BJ (cell line): ENCODE measurements at places on chromosomes 4 and X. TPM values are rescaled to one million over a fixed set of nuclear protein-coding genes. Genes with fewer than 3 reads are reported as not detected.

- DNase-seq = no peak
Measured at GRCh38 chr4:115228851-115229250, 115.4 kb upstream of the NDST4 start.

Gene SLC4A4
- 1.9 and 3.4 TPM in 2 replicates for polyA plus RNA-seq

Gene SYTL4
- 3.3 and 5.0 TPM in 2 replicates for polyA plus RNA-seq

GRCh38 chr4:173288698-173289352 lies 45.3 kb downstream of the HMGB2 start:
- no peak for DNase-seq

Gene USP17L29
- polyA plus RNA-seq = not detected in 2 replicates

Gene FGF16
- not detected in 2 replicates for polyA plus RNA-seq

GRCh38 chr4:15563871-15564270 lies 91.3 kb downstream of the FBXL5 start:
- DNase-seq = no peak

DNA sequence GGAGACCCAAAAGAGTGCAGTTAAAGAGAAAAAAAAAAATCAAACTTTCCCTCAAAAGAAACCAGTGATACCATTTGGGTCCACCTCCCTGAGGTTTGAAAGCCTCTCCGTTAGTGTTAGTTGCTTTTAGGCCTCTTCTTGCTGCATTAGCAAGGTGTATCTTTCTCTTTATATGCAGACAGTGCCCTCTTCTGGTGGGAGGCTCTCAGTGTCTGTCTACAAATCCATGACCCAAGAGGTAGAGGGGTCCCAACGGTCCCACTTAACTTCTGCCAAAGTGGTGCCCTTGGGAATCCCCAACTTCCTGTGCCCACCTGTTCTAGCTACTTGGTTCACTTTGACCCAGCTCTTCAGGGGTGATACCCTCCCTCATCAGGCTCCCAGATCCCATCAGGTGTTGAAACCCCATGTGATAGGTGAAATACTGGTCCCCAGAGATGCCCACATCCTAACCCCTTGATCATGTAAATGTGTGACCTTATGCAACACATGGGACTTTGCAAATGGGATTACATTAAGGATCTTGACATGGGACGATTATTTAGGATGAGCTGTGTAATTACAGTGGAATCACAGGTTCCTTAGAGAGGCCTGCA lies 63.7 kb upstream of the CD99 start:
- DNase-seq = no peak

DNA sequence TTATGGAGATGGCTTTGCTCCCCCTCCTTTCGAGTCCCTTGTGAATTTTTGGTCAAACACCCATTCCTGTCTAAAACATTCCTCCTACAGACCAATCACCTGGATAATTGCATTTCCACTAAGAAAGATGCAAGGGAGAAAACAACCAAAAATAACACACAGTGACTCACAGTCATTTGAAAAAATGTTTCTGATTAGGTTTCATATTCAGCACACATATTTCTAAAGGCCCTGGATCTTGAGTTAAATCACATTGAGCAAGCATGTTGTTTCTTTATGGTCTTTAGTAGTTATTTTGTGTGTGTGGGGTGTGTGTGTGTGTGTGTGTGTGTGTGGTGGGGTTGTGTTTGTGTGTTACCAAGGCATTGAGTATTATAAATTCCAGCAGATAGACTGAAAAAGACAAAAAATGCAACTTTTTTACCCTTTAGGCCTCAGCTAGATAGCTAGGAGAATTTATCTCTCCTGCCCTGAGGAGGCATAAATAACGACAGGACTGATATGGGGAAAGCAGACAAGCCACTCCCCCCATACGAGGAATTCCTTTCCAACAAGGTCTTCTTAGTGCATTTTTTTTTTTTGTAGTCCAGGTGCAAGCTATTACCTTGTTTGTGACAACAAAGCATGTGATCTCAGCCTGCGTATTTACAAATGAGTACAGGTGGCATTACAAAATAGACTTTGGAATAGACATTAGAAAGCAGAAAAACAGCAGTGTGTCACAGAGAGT lies 265.4 kb upstream of the ADGRL3 start:
- no peak for DNase-seq

DNA sequence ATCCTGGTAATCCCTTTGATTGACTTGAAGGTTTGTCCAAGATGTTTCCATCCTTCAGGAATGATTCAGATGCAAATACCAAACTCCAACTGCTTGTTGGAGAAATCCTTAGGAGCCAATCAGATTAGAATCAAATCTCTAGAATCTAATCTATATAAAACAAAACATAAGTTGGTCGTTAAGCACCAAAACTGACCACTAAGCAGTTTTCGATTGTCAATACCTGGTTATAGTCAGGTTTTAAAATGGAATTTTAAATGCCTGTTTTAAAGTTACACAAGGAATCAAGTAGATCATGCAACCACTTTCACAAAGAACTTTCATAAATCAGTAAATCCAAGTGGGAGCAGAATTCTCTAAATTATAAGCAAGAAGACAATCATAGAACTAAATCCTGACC lies 236.1 kb downstream of the PARM1 start:
- no peak for DNase-seq

Gene PRR27
- not detected in 2 replicates for polyA plus RNA-seq

DNA sequence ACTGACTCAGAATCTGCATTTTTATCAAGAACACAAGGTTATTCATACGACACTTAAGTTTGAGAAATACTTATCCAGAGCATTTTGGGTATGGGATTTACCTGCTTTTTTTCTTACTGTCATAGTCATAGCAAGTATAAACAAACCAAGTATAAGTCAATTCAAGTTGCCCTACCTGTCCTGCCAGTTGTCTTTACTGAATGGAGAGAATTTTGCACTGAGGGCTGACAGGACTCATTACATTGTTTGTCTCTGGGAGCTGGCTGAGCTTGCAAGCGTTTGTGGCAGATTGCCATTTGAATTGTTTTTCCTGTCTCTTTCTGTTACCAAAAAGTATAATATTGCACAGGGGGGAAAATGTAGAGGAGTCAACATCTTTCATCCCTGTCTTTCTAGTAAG lies 278.9 kb upstream of the MAGEC2 start:
- no peak for DNase-seq

DNA sequence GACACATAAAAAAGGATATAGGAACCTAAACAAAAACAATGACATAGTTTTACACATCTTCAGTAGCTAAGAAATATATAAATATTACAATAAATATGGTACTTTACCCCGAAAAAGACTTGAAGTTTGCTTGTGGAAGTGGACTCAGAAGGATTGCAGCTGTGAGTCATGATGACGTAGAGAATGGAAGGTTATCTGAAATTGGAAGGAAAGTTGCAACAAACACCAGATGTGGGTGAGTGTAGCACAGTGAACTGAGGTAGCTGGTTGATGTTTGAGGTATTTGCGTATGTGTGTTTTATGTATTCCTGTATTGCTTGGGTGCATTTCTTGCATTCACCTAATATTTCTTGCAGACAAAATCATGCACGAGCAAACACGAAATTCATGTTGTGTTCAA lies 113.0 kb downstream of the ARX start:
- no peak for DNase-seq

Gene DBET
- not detected in 2 replicates for polyA plus RNA-seq

Gene STK26
- polyA plus RNA-seq = 0.67 and 1.3 TPM in 2 replicates

DNA sequence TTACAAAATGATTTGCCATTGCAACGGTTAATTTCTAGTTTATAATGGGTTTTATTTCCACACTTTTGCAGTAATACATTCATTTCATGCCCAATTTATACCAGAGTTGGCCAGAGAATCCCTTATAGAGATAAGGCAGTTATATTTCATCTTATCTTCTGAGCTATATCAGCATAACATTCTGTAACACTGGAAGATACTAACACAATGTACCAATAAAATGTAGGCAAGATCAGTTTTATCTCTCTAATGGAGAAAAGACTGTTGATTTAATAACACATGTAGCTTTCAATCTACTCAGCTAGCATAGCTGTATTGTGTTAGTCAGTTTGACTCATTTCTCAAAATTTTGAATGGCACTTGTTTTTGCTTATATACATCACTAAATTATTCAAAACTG lies 738.6 kb downstream of the TRAM1L1 start:
- DNase-seq = no peak

- DNase-seq = no peak
Measured at GRCh38 chr4:113355550-113356371, 306.3 kb downstream of the ANK2 start.

GRCh38 chr4:182805321-182805720 lies 111.9 kb downstream of the DCTD start:
- DNase-seq = no peak

DNA sequence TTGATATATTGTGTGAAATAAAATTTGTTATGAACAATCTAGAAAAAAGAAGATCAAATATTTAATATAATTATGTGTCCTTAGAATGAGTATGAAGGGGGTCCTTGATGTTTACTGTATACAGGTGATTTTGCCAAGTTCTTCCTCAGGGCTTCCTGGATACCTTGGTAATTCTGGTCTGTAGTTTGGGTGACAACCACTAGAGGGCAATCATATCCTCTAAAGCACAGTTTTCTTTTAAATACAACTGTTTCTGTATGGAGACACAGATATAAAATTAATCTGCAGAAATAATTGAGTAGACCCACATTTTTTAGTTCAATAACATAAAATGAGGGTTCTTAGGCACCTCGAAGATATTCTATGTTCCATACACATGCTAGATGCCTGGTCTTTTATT lies 157.7 kb downstream of the SPANXN1 start:
- no peak for DNase-seq

DNA sequence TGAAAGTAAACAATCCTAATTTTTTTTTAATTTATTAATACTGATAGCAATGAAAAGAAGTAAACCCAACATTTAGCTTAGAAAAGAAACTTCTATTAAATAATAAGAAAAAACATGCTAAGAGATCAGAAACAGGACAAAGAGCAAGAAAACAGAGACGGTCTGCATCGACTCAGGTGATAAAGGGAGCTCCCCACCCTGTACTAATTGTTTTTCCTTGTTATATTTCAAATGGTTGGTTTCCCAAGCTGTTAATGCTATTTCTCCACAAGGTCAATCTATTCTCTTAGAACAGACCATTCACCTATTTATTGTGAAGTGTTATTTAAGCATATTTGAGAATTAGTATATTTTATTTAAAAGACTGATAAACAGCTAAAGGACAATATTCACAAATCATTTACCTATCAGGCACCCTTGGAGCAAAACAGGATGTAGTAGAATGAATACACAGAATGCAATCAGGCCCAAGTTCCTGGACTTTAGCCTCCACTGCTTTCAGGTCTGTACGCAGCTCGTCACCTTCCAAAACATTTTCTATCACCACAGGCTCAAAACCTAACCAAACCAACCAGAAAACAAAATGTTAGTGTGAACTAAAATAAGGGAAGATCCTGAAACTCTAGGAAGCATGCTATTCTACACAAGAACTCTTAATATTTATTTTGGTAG lies 5.5 kb downstream of the SEPSECS start:
- DNase-seq = no peak

- DNase-seq = no peak
Measured at GRCh38 chrX:71626576-71626975, 8.3 kb upstream of the CXCR3 start.

GRCh38 chrX:129556806-129557315 lies 16.8 kb downstream of the OCRL start:
- DNase-seq = no peak

DNA sequence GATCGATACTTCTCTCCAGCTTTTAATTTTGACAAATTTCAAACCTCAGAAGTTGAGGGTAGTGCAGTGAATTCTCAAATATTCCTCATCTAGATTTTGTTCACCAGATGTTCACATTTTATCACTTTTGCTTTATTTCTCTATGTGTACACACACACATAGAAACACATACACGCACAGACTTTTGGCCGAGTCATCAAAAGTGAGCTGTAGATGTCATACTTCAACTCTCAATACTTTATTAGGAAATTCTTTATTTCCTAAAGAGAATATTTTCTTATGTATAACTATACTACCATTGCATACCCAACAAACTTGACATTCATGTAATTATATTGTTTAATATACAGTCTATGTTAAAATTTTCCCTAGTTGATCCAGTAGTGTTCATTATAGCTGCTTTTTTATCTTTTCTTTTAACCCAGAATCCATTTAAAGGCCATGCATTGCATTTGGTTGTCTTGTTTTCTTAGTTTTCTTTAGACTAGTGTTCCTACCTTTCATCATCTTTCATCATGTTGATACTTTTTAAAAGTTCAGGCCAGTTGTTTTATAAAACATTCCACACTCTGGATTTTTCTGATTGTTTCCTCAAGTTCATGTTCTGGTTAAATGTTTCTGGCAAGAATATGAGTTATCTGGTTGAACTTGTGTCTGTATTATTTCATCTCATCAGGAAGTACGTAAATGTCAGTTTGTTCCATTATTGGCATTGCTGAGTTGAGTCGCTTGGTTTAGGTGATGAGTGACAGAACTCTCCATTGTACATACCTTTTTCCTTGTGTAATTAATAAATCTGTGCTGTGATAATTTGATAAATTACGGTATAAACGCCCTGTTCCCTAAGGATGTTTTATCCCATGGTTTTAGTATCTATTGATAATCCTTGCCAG lies 94.1 kb upstream of the TLR2 start:
- DNase-seq = no peak

DNA sequence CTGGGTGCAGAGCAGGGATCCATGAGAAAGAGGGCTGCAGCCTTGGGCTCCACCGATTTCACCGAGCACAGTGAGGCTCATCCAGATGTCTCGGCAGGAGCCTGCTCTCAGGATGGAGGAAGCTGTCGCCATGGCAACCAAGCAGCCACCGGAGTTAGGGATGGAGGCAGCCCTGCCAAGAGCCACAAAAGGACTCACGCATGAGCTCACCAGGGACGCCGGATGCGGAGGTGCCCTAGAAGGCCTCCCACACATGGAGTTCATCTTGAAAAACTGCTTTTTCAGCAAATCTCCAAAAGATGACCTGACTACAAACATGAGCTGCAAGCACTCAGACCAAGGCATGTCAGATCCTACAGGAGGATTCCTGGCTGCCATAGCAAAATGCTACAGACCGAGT lies 90.7 kb downstream of the WFS1 start:
- no peak for DNase-seq

DNA sequence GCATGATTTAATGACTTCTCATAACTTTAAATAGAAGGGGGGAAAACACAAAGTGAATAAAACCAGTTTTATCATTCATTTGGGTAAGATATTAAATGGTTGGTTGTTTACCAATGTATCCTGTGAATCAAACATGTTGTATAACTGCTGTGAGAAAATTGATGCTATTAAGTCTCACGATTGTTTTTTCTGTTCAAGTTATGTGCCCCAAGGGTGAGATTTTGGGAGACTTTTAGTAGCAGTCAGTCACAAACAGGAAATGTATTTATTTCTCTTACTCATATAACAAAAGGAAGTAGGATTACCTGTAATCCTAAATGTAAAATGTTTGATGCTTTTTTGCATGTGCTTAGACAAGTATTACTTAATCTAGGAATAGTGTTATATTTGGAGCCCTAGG lies 39.2 kb downstream of the MTHFD2L start:
- no peak for DNase-seq

Gene AMTN
- not detected in 2 replicates for polyA plus RNA-seq

Gene ARMCX5
- polyA plus RNA-seq = 11.8 and 14.3 TPM in 2 replicates

DNA sequence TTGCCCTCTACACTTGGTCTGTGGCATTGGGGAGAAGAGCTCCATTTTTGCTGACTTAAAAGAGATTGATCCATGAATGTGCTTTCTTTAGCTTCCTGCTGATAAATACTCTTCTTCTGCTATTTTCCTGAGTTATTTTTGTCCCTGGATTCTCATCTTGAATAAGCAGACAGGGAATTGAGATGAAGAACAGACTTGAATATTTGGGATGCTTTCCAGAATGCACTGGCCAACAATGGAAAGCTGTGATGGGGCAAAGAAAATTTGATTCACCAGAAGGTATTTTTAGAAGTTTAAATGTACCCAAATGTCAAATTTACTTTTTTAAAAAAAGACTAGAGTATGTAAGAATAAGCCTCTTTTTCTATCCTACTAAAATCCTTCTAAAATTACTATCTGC lies 309.9 kb upstream of the PPP1R2C start:
- no peak for DNase-seq

Gene TRMT2B
- 11.1 and 12.4 TPM in 2 replicates for polyA plus RNA-seq

Gene MSANTD1
- 0.06 and 0.10 TPM in 2 replicates for polyA plus RNA-seq
